ENCODE measurements at places on chromosomes 7 and 10.
A peak's percentile ranks its signal among the peaks of the same experiment; 100 is the strongest.

DNA sequence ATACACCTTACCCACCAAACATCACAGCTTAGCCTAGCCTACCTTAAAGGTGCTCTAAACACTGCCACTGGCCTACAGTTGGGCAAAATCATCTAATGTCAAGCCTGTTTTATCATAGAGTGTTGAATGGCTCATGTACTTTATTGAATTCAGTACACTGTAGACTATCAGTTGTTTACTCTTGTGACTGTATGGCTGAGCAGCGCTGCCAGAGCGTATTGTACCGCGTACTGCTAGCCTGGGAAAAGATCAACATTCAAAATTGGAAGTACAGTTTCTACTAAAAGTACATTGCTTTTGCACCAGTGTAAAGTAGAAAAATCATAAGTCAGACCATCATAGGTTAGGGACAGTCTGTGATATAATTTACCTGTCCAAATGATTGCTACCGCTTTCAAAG, 226.8 kb downstream of the PRPF18 start:
- DNase-seq: no peak

- DNase-seq: no peak
Observed at GRCh38 chr10:123502983-123503382, 163.2 kb upstream of the GPR26 start.

DNA sequence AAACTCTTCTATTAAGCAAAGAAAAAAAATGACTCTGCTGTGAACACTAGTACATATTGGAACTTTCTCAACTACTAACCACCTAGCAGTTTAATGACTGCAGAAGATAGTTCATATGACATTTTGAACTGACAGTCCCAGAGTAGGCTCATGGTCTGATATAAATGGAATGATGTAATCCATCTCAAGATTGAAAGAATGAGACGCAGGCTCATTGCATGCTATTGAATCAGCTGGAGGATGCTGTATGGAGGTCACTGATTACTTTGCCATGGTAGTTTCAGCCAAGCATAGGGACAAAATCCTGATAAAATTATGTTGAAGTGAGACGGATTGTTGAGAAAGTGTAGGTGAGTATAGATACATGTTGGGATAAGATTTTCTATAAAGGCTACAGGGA, 217.6 kb upstream of the SEMA3E start:
- DNase-seq: no peak

GRCh38 chr10:60714233-60714632, 64.0 kb upstream of the CDK1 start:
- no peak for DNase-seq

DNA sequence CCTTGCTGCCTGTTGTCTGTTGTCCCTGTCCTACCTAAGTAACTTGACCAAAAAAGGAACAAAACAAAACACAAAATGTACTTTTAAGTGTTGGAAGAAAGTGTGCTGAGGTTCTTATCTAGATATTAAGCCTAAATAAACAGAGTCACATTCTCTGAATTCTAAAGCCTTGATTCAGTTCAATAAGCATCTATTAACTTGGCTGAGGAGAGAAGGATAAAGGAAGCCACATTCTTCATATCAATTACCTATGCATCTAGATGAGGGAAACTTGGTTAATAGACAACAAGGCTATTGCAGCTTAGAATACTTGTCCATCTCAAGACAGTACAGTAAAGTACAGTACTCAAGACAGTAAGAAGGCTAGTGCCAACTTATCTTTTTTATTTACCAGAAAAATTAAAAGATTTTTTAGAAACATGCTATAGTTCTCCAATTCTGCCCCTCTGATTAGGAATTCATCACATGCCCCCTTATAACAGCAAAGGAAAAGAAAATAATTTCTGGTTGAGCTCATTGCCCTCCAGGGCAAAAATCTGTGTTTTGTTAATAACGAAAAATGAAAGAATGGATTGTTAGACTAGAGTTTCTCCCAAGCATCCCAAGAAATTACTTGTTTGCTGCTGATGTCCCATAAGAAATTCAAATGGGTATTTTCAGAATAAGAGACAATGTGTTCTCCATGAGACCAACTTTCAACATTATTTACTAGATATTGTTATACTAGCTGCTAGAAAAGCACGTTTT, 546.5 kb upstream of the SEMA3D start:
- DNase-seq: no peak

DNA sequence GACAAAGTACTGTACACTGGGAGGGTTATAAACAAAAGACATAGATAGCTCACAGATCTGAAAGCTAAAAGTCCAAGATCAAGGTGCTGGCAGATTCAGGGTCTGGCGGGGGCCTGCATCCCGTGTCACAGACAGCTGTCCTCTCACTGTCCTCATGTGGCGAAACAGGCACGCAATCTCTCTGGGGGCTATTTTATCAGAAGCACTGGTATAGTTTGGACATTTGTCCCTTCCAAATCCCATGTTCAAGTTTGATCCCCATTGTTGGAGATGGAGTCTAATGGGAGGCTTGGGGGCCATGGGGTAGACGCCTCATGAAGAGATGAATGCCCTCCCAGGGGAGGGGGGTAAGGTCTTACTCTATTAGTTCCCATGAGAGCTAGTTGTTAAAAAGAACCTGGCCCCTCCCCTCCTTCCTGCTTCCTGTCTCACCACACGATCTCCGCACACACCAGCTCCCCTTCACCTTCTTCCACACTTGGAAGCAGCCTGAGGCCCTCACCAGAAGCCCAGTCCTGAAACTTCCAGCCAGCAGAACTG, 72.5 kb upstream of the UCN3 start:
- DNase-seq: no peak

GRCh38 chr7:39465055-39465929, 100.9 kb upstream of the YAE1 start:
- peak; percentile 35 for DNase-seq

DNA sequence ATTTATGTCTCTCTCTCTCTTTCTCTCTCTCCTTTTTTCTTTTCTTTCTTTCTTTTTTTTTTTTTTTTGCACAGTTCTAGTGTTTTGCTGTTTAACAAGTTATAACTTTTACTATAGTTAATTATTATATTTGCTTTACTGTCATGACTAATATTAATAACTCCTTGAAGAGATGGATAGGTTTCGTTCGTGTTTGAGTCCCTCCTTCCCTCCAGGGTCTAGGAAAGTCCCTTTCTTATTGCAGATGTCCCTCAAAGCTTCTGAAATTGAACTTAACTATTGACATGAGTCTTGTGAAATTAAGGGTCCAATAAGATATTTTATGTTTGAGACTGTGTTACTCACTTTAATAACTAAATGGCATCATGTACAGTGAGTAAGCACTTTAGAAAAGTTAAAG, 131.4 kb downstream of the PLXDC2 start:
- no peak for DNase-seq

DNA sequence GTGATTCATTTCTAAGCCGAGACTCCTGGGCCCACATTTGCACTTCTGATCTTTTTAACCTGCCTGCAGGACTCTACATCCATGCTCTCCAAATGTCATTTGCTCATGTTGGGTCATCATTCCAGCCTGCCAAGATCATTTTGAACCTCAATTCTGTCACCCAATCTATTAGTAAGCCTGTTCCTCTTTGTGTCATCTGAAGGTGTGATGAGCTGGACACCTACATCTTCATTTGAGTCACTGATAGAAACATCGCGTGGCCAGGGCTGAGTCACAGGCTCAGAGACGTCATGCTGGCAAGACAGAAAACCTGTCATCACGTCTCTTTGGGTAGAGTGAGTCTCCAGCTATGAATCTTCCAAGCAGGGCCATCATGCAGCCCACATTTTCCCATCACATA, 65.3 kb upstream of the SLF2 start:
- no peak for DNase-seq

- no peak for DNase-seq
Observed at GRCh38 chr7:18167815-18168214, 140.2 kb upstream of the PRPS1L1 start.

- DNase-seq: no peak
Observed at GRCh38 chr7:134698481-134698880, 51.8 kb downstream of the BPGM start.

DNA sequence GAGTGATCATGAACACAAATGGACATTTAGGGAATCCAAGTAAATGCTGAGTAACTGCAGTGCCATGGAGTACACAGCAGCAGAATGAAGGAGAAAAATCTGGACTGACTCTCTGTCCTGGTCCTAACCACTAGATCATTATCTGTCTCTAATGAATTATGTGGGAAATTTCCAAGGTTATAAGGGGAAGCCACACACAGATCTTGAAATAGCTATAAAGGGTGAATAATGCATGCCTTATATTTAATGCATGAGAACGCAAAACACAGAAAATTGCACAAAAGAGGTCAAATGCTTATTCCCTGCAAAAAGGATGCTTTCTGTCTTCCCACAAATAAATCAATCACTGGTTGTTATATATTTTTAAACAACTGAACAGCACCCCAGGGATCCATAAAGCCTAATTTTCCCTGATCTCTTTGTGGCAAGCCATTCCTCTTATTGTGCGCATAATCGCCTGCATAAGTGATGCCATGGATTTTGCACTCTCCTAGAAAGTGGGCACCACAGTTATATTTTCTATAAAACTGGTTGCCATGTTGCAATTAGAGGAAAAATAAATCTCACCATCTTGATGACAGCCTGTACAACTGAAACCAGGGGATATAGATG, 201.8 kb downstream of the XPNPEP1 start:
- DNase-seq: no peak

- DNase-seq: no peak
Observed at GRCh38 chr7:43750016-43750887, 8.2 kb upstream of the BLVRA start.

DNA sequence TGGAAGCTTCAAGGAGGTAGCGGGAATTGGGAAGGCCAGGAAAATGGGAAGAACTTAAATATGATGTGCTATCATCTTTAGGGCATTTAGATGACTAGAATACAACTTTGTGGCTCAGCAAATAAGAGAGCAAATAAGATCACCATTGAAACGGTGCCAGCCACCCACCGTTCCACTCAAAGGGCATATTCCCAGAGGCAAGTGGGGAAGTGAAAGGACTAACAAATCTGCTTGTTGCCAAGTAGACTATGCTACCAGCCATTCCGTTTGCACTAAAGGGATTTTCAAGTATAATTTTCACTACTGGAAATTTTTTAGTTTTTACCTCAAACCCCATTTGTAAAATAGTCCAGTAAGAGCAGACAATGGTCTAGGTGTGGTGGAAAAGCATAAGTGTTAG, 4.0 kb upstream of the PPP1R3C start:
- no peak for DNase-seq

GRCh38 chr10:27241010-27241651, 534 bp upstream of the ACBD5 start:
- peak; percentile 12 for DNase-seq

GRCh38 chr7:69656890-69657289, 58.6 kb downstream of the AUTS2 start:
- no peak for DNase-seq

DNA sequence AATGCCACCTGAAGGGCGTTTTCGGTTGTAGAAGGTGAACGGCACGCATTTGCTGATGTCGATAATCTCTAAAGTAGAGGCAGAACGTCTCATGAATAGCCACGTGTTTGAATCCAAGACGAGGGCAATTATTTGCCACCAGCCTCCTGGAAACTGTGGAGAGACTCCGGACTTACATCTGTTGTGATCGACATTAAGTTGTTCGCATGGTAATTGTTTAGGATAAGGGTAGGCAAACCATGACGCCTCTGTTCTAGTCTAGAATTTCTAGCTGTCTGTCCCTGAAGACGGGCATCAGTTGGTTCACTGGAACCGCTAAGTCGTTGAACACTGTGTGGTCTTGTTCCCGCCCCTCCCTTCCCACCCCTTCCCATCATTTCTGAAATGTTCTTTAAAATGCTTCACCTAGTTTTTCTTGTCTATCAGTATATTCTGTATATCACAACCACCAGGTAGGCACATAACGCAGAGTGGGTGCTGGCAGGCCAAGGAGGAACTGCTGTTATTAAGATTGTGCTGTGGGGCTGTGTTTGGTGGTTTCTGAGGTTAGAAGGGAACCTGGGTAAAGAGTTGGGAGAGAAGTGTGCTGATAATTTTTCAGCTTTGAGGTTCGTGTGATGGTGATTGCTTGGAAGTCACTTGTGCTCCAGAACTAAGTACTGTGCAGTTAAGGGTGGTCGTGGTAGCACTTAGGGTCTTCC, 1.2 kb downstream of the UBE3C start:
- no peak for DNase-seq

GRCh38 chr10:49384268-49384953, 11.5 kb downstream of the DRGX start:
- DNase-seq: no peak

DNA sequence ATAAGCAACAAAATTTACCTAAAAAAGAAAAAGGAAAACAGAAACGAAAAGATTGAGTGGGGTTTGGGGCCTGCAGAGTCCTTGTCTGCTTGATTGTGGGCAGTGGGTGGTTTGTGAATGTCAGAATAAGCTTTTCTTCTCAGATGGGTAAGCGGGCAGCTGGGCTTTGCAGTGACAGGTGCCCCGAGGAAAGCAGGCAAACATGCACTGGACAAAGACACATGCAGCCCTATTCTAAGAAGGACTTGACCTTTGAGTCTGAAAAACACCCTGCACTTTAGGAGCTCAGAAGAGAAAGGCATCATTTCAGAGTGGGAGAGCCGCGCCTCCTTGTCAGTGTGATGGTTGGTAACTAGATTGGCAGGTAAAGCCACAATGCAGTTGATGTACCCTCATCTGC, 562.7 kb downstream of the PTPRN2 start:
- no peak for DNase-seq

DNA sequence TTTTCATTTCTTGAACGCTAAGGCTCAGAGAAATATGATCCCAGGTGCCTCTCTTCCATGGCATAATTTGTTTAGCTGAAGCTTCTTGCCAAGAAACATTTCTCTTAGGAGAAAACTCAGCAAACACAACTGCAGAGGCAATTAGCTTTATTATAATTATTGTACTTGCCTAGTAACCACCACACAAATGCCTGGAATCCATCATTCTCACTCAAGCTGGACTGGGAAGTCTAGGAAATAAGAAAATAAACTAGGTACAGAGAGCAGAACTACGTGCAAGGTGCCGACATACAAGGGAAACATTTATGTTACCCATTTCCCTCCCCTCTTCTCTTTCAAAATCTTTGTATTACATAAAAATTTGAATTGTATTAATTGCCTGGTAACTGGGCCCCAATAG, 15.1 kb downstream of the SLC35B4 start:
- no peak for DNase-seq

GRCh38 chr7:2037808-2038522, 194.8 kb downstream of the MAD1L1 start:
- no peak for DNase-seq

GRCh38 chr7:130410868-130411541, 29.8 kb downstream of the CEP41 start:
- no peak for DNase-seq

DNA sequence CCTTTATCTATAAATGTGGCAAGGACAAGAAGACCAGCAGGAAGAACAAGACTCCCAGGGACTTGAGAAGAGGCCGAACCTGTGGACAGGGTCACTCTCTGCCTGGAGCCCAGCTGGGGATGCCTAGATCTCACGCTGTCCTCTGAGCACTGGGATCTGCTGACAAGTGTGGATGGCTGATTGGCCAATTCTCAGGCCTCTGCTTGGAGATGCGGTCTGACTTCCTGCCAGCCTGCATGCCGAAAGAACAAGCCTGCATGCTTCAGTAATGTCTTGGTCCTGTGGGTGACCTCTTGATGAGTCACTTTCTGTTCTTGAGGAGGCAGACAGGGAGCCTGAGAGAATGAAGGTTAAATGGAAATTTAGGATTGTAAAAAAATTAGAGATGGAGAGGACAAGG, 84.7 kb downstream of the TMEM178B start:
- DNase-seq: no peak

- no peak for DNase-seq
Observed at GRCh38 chr10:47279276-47279675, 20.7 kb upstream of the GDF10 start.

All from neural crest cell (in vitro differentiated cells).